ENCODE measurements at places on chromosomes 7 and 10. TPM values are rescaled to one million over a fixed set of nuclear protein-coding genes. Genes with fewer than 3 reads are reported as not detected.

GRCh38 chr7:52959336-52959735 is 76.1 kb upstream of the POM121L12 start:
- no peak for DNase-seq

TWIST1 gene
- 0.66 TPM for total RNA-seq

DNA sequence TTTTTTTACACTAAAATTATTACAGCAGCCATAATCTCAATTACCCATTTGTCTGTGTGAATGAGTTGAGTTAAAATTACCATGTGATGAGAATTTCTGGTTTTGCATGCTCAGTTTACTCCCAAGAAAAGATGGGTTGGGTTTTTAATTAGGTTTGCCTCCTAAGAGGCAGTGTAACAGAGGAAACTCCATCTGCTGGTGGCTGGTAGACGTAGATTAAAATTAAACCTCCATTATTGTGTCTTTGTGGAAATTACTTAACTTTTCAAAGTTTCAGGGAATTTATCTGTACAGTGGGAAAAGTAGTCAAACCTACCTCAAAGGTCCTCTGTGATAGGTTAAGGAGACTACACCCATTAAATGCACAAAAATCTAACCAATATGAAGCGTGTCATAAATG is 954.2 kb downstream of the PCDH15 start:
- no peak for DNase-seq

- DNase-seq, result no peak
Observed at GRCh38 chr10:67296926-67297325, 371.1 kb downstream of the LRRTM3 start.

DNA sequence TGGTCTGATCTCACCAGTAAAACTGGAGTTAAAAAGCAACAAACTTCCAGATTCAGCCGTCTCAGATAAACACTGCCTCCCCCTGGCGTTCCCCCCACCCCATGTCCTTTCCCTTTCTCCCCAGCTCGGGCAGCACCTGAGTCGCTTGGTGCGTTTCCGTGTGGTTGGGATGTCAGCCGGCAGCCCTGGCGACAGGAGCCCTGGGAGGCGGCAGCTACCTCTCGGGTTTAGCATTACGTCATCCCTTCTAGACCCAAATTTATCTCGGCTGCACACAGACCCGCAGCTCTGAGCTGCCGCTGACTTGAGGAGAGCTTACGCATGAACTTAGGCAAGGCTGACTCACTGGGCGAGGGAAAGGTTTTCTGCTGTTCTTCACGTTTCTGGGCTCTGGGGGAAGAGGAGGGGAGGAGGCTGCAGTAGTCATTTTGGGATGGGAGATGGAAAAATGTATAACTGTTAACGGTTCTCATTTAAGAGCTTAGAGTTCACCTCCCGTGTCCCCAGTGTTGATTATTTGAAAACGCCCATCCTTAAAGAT is 14.4 kb downstream of the MXI1 start:
- no peak for DNase-seq

DNA sequence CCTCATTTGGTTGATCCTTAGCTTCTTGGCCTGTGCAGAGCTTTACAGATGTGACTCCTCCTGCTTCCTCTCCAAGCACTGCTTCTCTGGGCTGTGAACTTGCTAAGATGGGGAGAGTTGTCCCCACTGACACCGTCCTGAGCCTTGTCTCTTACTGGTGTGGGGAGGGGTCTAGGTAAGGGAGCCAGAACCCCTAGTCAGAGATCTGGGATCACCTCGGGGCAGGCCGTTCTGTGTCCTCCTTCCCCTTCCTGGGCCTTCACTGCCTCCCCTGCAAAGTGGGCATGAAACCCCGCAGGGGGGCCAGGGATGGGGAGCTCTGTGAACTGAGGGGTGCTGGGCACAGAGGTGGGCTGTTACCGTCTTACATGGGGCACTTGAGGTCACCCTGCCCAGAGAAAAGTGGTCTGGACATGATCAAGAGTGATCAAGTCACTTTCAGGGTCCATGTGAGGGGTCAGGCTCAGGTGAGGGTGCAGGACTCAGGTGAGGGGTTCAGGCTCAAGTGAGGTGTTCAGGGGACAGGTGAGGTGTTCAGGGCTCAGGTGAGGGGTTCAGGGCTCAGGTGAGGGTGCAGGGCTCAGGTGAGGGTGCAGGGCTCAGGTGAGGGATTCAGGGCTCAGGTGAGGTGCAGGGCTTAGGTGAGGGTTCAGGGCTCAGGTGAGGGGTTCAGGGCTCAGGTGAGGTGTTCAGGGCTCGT is 86.2 kb downstream of the ADCY1 start:
- DNase-seq, result no peak

DNA sequence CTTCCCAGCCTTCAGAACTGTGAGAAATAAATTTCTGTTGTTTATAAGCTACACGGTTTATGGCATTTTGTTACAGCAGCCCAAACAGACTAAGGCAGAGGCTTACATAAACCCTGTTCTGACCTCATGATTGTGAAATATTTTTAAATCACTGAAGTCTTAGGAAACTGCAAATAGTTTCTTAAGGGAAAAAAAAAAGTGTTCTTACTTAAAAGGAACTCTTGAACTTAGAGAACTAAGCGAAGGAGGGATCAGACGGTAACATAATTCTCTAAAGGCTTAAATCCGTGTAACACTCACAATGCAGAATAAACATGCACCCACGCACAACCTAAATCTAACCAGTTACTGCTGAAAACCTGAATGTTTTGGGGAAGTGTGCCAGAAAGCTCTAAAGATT is 749.1 kb upstream of the LRRTM3 start:
- DNase-seq, result no peak

KLF6 gene
- 27.4 TPM for total RNA-seq

- DNase-seq, result no peak
Observed at GRCh38 chr10:63142136-63142535, 9.0 kb downstream of the NRBF2 start.

GRCh38 chr7:20779041-20779440 is 7.6 kb downstream of the SP8 start:
- DNase-seq, result no peak

DNA sequence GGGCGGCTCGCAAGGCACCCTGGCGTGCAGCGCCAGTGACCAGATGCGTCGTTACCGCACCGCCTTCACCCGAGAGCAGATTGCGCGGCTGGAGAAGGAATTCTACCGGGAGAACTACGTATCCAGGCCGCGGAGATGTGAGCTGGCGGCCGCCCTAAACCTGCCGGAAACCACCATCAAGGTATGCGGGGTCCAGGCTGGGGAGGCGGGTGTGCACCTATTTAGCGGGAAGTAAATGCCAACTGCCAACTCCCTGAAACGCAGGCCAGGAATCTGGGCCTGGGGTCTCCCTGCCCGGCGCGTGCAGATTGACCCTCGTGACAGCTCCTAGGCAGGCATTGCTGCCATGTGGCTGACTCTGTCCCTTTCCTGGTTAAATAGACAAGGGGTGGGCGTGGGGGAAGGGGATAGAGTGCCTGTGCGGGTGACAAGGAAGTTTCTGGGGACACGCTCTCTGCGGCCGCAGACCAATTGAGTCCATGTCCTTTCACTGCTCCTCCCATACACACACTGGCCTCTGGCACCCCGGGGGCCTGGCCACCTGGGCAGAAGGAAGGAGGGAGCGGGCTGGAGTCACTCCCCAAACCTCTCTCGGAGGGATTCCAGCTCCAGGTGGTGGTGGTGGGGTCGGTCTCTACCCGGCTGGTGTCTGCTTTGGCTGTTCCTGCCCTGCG is 2.7 kb downstream of the EVX1 start:
- DNase-seq, result no peak

DNA sequence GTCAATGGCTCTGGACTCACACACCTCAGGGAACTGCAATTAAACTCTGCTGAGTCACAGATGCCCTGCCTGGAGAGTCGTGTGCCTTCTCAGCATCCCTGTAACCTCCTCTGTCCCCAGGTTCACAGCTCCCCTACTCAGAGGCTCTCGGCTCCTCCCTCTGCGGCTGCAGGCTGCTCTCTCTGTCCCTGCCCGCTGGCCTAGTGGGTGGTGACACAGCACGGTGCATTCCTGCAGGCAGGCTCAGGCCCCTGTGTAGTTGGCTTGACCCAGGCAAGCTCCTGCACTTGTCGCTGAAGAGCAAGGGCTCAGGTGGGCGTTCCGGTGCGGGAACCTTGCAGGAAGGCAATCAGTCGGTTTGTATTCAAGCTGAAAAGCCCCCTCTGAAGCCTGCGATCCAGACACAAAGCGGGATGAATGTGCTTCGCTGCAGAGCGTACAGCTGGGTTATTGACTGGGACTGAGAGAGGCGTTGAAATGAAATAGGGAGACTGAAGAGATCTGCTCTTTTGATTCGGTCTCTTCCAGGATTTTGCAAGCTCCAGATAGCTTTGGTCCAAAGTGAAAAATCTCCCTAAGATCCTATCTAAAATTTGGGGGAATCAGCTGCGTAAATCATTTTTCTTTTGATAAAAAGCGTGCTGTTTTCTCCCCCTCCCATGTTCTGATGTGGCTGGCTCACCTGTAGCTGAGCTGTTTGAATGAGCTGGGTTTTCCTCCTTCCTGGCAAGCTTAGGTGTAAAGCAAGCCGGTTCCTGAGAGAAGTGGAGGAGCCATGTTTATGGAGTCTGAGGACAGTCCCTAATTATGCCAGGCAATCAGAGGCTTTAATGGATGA is 208.7 kb upstream of the PHYHIPL start:
- DNase-seq, result no peak

THNSL1 gene
- total RNA-seq, result 4.1 TPM

GRCh38 chr7:51023547-51023946 is 240.9 kb upstream of the GRB10 start:
- no peak for DNase-seq

DNA sequence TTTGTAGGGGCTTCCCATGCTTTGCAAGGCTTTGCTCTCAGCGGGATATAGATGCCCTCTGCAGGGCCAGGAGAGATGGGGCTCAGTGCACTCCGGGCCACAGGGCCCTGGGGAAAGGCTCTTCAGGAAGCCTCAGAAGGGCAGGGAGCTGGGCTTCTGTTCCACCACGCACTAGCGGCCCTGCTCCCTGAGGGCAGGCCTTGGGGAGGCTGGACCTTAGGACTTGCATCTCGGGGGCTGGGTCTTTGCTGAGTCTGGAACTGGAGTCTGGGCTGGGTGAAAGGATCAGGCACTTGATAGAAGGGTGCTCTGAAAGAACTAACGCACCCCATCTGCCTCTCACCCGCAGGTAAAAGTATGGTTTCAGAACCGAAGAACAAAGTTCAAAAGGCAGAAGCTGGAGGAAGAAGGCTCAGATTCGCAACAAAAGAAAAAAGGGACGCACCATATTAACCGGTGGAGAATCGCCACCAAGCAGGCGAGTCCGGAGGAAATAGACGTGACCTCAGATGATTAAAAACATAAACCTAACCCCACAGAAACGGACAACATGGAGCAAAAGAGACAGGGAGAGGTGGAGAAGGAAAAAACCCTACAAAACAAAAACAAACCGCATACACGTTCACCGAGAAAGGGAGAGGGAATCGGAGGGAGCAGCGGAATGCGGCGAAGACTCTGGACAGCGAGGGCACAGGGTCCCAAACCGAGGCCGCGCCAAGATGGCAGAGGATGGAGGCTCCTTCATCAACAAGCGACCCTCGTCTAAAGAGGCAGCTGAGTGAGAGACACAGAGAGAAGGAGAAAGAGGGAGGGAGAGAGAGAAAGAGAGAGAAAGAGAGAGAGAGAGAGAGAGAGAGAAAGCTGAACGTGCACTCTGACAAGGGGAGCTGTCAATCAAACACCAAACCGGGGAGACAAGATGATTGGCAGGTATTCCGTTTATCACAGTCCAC is 5.4 kb downstream of the EMX2 start:
- no peak for DNase-seq

DNA sequence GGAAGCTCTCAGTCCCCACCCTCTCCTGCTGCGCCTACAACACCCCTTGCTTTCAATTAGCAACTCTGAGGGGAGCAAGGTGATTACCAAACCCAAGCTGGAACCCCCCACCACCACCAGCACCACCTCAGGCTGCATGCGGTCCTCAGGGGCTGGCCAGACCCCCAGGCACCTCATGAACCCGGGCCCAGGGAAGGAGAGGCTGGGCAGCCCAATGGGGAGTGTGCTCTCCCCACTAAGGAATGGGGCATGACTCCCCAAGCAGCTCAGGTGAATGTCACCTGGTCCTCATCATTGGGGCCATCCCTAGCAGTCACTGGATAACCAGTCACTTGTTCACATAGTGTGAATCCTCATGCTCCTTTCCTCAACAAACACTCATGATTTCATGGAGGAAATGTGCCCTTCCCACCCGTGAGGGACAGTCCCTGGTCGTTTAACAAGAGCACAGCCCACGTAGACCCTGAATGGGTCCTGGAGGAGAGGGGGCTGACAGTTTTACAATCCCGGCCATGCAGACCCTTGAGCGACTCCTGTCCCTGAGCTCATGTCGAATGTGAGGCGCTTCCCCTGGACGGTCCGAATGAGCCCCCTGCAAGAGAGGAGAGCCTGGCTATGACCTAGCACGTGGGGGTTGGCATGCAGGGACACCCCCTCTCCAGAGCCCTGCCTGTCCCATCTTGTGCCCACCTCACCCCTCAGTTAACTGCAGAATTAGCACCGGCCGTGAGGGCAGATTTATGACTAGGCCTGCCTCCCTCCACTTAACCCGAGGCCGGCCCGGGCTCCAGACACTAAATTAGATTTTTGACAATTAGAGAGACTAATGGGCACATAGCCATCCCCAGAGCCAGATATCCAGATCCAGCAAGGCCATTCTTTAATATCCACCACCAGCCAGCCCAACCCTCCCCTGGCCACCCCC is 29.1 kb downstream of the POLL start:
- no peak for DNase-seq

DNA sequence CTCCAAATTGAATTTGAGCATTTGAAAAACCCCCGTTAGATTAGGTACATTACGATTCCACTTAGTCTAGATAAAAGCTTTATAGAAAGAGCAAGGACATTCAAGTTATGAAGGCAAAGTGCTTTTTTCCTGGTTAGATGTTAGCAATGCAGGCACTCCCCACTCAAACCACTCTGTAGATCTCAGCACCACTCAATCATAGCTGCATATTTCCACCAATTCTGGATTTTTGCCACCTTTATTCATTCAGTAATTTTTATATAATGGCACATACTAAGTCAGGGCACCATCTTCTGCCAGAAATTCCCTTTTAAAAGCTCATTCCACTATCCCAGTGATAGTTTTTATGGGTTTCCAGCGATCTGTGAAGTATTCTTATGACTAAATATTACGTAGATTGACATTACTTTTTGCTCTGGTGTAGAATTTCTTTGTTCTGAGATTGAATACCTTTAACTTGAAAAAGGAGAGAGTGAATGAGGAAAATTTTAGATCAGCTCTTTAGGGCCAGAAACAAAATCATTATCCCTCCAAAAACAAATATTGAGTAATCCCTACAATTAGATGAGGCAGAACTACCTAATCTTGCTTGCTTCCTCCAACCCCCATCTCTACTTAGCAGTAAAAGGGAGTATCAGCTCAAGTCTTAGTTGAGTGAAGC is 51.6 kb downstream of the RNLS start:
- no peak for DNase-seq

KNDC1 gene
- 0.19 TPM for total RNA-seq

DNA sequence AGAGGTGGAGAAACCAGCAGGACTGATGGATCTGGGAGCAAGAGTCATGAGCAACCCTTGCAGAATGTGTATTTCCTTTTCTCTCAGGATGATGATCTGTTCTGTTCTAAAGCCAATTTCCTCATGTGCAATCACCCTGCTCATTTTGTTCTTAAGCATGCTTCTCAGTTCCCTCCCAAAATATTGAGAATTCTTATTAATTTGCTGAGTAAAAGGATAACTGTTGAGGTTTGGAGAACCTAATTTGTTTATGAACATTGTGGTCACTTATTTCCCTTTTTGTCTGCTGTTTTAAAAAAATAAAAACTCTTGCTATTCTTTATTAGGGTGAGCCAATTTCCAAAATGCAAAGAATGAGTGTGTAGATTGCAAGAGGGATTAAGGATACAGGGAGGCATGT is 106.8 kb downstream of the APBB1IP start:
- DNase-seq, result no peak

Data from thymus (tissue), 14 donors.